ENCODE measurements at places on chromosomes 7 and 10. TPM values are rescaled to one million over a fixed set of nuclear protein-coding genes. Genes with fewer than 3 reads are reported as not detected.

Gene TDRD1
- polyA plus RNA-seq: 3.0 TPM

Gene CTAGE6
- not detected for polyA plus RNA-seq

Gene NKX1-2
- 0.16 TPM for polyA plus RNA-seq

Gene EN2
- polyA plus RNA-seq: 6.1 TPM

Gene UFSP1
- polyA plus RNA-seq: not detected

Gene HIP1
- 3.7 TPM for polyA plus RNA-seq

Gene SRGN
- polyA plus RNA-seq: 6.8 TPM

Gene OPN4
- not detected for polyA plus RNA-seq

Measured in Purkinje cell (primary cell).